ENCODE measurements at places on chromosomes 12 and 14. TPM values are rescaled to one million over a fixed set of nuclear protein-coding genes. Genes with fewer than 3 reads are reported as not detected.

GRCh38 chr12:127680516-127680915, 586.5 kb upstream of the TMEM132C start:
- DNase-seq, result no peak

GRCh38 chr12:79512068-79512467, 178.7 kb downstream of the PAWR start:
- DNase-seq, result no peak

The BDKRB2 gene
- total RNA-seq, result 1.3 TPM

The JAG2 gene
- 29.2 TPM for total RNA-seq

The GALC gene
- 59.4 TPM for total RNA-seq

Measured in lower lobe of right lung (tissue), 2 donors.